Body of pancreas (tissue), 4 donors: ENCODE measurements at places on chromosomes 11 and 22. TPM values are rescaled to one million over a fixed set of nuclear protein-coding genes. Genes with fewer than 3 reads are reported as not detected.
A peak's percentile ranks its signal among the peaks of the same experiment; 100 is the strongest.

GRCh38 chr11:45336136-45336535, 50.0 kb upstream of the SYT13 start:
- H3K4me3 ChIP-seq: no peak overlapping the region
- no peak for DNase-seq
- H3K27ac ChIP-seq: no peak overlapping the region
- H3K36me3 ChIP-seq: no peaks in the 10 kb centered on the region
- no peaks in the 10 kb centered on the region for H3K27me3 ChIP-seq
- peaks cover 18% of the 10 kb centered on the region for H3K4me1 ChIP-seq

GRCh38 chr22:23212061-23213021, 32.0 kb downstream of the BCR start:
- no peak overlapping the region for H3K27ac ChIP-seq
- no peak overlapping the region for H3K4me3 ChIP-seq
- no peaks in the 10 kb centered on the region for H3K36me3 ChIP-seq
- no peak for DNase-seq
- H3K27me3 ChIP-seq: no peaks in the 10 kb centered on the region
- H3K4me1 ChIP-seq: peaks cover 45% of the 10 kb centered on the region

GRCh38 chr11:91158891-91159537, 936.2 kb upstream of the CHORDC1 start:
- H3K27me3 ChIP-seq: no peaks in the 10 kb centered on the region
- H3K4me3 ChIP-seq: no peak overlapping the region
- H3K36me3 ChIP-seq: no peaks in the 10 kb centered on the region
- peaks cover 6% of the 10 kb centered on the region for H3K4me1 ChIP-seq
- DNase-seq: no peak
- no peak overlapping the region for H3K27ac ChIP-seq

GRCh38 chr22:43829904-43830851, 18.1 kb upstream of the EFCAB6 start:
- no peaks in the 10 kb centered on the region for H3K27me3 ChIP-seq
- no peaks in the 10 kb centered on the region for H3K36me3 ChIP-seq
- H3K4me1 ChIP-seq: no peaks in the 10 kb centered on the region
- no peak overlapping the region for H3K27ac ChIP-seq
- H3K4me3 ChIP-seq: no peak overlapping the region

- H3K27me3 ChIP-seq: no peaks in the 10 kb centered on the region
- H3K36me3 ChIP-seq: no peaks in the 10 kb centered on the region
- H3K4me1 ChIP-seq: no peaks in the 10 kb centered on the region
- no peak overlapping the region for H3K27ac ChIP-seq
- H3K4me3 ChIP-seq: no peak overlapping the region
These were observed 120.9 kb upstream of the PLET1 start for GRCh38 chr11:112381578-112381977.

DNA sequence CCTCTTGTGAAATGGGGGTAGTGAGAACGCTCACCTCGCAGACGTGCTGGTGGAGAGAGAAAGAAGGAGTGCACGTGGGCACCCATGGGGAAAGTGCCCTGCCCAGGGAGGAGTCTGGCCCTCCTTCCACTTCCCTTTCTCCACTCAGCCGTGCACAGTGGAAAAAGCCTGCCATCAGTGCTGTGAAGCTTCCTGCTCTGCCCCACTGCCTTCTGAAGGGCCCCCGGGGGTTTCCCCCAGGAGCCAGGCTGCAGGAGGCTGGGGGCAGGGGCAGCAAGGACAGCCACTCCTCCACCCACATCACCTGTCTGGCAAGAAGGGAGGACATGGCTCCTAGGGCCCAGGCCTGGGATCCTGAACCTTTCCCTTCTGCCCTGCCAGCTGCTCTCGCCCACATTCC, 7.6 kb downstream of the TP53I11 start:
- H3K4me1 ChIP-seq: peaks cover 30% of the 10 kb centered on the region
- H3K27me3 ChIP-seq: no peaks in the 10 kb centered on the region
- no peak for DNase-seq
- no peak overlapping the region for H3K4me3 ChIP-seq
- H3K36me3 ChIP-seq: no peaks in the 10 kb centered on the region
- no peak overlapping the region for H3K27ac ChIP-seq

GRCh38 chr11:122398851-122399250, 256.7 kb upstream of the UBASH3B start:
- DNase-seq: no peak
- H3K27ac ChIP-seq: no peak overlapping the region
- no peaks in the 10 kb centered on the region for H3K4me1 ChIP-seq

DNA sequence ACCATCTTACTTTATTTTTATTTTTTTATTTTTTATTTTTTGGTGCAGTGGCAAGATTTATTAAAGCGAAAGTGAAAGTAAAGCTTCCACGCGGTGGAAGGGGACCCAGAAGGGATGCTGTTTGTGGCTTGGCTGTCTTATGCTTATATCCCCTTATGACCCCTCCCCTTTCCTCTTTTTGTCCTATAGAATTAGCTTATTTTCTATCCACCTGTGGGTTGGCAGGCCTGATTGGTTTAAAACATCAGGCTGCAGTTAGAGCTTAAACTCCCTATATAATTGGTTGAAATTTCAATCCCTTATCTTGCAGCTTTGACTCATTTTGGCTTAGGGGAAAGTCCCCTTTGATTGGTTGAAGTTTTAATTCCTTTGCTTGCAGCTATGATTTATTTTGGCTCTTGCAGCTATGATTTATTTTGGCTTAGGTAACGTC, 50.5 kb downstream of the NNMT start:
- no peaks in the 10 kb centered on the region for H3K4me1 ChIP-seq
- H3K4me3 ChIP-seq: no peak overlapping the region
- H3K36me3 ChIP-seq: no peaks in the 10 kb centered on the region
- no peak for DNase-seq

- DNase-seq: no peak
- no peak overlapping the region for H3K27ac ChIP-seq
- H3K36me3 ChIP-seq: no peaks in the 10 kb centered on the region
- no peaks in the 10 kb centered on the region for H3K4me1 ChIP-seq
- H3K27me3 ChIP-seq: no peaks in the 10 kb centered on the region
These were observed 46.8 kb upstream of the IGLL5 start for GRCh38 chr22:22840780-22841179.

GRCh38 chr22:48567213-48567975, 1260.3 kb downstream of the BRD1 start:
- H3K4me1 ChIP-seq: no peaks in the 10 kb centered on the region
- H3K27me3 ChIP-seq: no peaks in the 10 kb centered on the region
- H3K27ac ChIP-seq: no peak overlapping the region
- no peak for DNase-seq
- H3K36me3 ChIP-seq: no peaks in the 10 kb centered on the region
- H3K4me3 ChIP-seq: no peak overlapping the region

DNA sequence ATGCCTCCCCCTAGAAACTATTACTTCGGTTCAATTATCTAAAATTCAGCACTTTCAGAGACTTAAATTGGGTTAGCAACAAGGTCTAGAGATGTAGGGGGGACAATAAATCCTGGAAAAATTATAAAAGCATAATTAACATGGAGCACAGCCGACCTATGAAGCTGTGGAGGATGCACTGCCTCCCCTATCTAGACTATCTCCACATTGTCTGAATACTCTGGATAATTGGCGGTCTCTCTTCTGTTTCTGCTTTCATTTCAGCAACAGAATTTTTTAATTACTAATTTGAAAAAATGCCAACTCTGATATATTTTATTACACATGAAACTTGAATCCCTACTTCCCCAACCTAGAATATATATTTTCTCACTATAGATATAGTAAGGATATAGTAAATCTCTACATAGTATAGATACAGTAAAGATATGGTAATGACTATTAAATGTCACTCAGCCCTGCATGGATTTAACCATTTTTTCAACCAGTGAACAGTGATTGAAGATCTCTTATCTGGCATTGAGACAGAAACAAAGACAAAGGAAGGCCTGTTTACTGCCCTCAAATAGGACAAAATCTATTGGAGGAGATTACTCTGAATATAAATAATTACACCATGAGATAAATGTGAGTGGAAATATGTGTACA, 157.6 kb downstream of the BLID start:
- H3K27ac ChIP-seq: no peak overlapping the region
- no peaks in the 10 kb centered on the region for H3K27me3 ChIP-seq
- no peaks in the 10 kb centered on the region for H3K4me1 ChIP-seq
- no peak overlapping the region for H3K4me3 ChIP-seq

- H3K27me3 ChIP-seq: no peaks in the 10 kb centered on the region
- peak; percentile 60 for DNase-seq
- no peak overlapping the region for H3K4me3 ChIP-seq
These were observed 19.3 kb downstream of the UPB1 start for GRCh38 chr22:24514241-24515026.

The INPP5J gene
- total RNA-seq: 17.8 TPM

The SLC7A4 gene
- total RNA-seq: 1.8 TPM

The SLC35F2 gene
- total RNA-seq: 0.33 TPM

The MPZL2 gene
- total RNA-seq: 19.7 TPM
